Activated T-helper 1 cell treated with anti-CD3 and anti-CD28 coated beads, Interleukin-2, amount 50 U/mL, for 16 hours (primary cell): ENCODE measurements at places on chromosomes 3 and 15.

DNA sequence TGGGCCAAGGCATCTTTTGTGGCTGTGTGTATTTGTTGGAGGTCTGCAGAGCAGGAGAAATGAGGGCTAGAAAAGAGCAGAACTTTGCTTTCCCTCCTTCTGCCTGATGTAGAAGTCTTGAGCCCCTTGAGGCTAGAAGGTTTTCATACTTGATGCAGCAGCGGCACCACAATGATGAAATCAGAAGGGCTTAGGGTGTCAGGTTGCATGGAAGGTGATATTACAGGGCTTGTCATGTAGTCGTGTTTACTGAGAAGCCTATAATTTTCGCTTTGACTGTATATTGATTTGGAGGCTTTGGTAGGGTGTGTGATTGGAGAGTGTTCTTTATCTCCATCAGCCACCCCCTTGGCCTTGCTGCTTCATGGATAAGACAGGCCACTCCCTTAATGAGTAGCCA is 339.8 kb downstream of the THSD4 start:
- no peak for DNase-seq

GRCh38 chr15:42058791-42059190 is 35.6 kb downstream of the PLA2G4D start:
- DNase-seq = no peak

GRCh38 chr3:120442975-120443517 is 7.7 kb downstream of the FSTL1 start:
- DNase-seq = no peak

DNA sequence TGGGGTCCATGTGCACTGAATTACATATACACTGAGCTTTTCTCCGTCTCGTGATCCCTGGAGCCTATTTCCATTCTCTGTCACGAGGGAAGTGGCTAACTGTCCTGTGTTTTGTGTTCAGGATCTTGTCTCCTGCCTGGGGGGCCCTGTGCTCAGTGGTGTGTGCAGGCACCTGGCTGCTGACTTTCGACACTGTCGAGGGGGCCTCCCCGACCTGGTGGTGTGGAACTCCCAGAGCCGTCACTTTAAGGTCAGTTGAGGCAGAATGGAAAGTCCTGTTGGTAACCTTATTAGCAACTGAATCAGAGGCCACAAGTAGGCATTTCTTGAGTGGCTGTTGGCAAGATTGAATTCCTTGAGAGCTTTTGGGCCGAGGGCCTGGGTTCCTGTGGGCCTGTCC is 26.7 kb downstream of the FAN1 start:
- no peak for DNase-seq

- no peak for DNase-seq
Observed at GRCh38 chr3:98600412-98601095, 7.1 kb upstream of the CPOX start.

GRCh38 chr15:94259121-94259751 is 27.9 kb downstream of the MCTP2 start:
- DNase-seq = no peak

GRCh38 chr3:155188031-155188430 is 105.5 kb downstream of the STRIT1 start:
- no peak for DNase-seq

GRCh38 chr3:25648107-25648535 is 16.6 kb downstream of the TOP2B start:
- DNase-seq = peak; percentile 53

DNA sequence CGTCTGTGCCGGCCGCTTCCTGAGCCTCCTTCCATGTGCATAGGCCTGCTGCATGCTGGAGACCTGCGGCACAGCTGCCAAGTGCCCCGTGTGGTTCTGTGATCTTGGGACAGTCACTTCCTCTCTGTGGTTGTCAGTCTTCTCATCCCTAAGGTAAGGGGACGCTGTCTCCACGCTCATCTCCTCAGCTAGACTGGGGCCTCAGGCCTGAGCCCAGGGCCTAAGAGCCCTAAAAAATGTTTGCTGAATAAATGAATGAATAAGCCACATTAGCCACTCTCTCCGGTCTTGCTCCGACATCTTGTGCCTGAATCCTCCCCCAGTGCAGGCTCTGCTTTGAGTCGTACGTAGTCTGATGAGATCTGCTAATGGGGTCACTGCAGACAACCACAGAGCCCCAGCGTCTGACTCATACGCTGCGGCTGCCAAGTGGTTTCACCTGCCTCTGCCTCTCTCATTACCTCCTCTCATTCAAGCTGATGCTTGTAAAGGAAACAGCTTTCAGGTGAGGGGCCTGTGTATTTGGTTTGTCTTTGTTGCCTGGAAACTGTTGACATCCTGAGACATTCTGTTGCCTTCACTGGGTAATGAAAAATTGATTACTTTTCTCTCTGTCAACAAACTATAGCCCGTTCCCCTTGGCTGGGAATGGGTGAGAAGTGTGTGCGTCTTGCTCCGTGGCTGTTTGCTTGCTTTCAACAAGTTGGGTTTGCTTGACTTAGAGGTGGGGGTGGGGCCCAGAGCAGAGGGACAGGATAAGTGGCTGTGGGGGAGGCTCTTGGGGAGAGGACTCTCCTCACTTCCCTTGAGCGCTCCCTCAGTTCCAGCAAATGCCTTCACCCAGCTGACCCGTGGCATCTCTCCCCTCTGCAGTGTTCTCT is 15.9 kb downstream of the RPLP1 start:
- peak; percentile 73 for DNase-seq

GRCh38 chr3:44114142-44114541 is 127.5 kb upstream of the TOPAZ1 start:
- DNase-seq = peak; percentile 3

DNA sequence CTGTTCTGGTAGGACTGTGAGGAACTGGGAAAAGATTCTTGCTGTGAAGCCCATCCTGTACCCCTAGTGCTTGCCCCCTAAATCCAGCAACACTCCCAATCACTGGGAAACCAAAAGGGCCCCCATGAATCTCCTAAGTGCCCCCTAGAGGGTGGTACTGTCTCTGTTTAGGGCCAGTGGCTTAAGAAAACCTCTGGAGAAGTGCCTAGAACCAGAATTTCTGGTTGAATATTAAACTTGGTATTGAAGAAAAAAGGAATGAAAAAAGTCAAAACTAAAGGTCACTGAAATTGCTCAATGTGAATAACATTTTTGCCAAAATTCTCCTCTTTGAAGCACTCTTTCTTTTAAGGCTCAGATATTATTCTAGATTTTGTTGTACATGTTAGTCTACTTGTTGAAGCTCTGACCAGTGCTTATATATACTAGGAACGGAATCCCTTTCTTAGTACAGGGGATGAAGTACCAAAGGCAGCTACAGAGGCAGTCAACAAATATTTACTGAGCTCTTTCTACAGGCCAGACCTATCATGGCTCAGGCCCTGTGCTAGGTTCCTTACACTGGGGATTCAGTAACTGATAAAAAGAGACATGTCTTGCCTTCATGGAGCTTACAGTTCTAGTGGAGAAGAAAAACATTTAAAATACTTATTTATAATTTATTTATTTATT is 138.8 kb downstream of the MYLK start:
- no peak for DNase-seq

- DNase-seq = no peak
Observed at GRCh38 chr3:295166-295565, 98.6 kb downstream of the CHL1 start.

- no peak for DNase-seq
Observed at GRCh38 chr3:152051501-152052404, 178.3 kb downstream of the SUCNR1 start.

DNA sequence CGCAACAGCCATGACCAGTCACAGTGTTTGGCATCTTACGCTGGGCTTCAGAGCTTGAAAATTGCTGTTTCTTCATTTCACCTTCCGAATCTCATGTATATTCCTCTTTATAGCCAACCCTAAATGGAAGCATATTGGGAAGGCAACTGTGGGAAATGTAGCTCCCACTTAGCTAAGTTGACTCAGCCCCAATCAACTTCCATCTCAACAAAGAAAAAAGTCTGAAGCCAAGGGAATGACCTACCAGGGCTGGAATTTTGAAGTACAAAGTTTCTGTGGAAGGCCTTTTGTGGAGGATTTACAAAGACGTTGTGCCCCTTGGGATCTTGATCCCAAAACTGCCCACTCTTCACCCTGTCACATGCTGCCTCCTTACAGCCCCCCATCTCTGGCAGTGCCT is 85.2 kb upstream of the OXTR start:
- DNase-seq = no peak

GRCh38 chr3:155367506-155367905 is 74.0 kb upstream of the STRIT1 start:
- no peak for DNase-seq

- DNase-seq = no peak
Observed at GRCh38 chr3:66488492-66488891, 12.3 kb downstream of the LRIG1 start.

- no peak for DNase-seq
Observed at GRCh38 chr3:139695426-139696313, 17.9 kb upstream of the NMNAT3 start.

- no peak for DNase-seq
Observed at GRCh38 chr15:66080717-66081398, 172.7 kb downstream of the MEGF11 start.

- DNase-seq = no peak
Observed at GRCh38 chr3:5197022-5197421, 9.5 kb downstream of the EDEM1 start.

DNA sequence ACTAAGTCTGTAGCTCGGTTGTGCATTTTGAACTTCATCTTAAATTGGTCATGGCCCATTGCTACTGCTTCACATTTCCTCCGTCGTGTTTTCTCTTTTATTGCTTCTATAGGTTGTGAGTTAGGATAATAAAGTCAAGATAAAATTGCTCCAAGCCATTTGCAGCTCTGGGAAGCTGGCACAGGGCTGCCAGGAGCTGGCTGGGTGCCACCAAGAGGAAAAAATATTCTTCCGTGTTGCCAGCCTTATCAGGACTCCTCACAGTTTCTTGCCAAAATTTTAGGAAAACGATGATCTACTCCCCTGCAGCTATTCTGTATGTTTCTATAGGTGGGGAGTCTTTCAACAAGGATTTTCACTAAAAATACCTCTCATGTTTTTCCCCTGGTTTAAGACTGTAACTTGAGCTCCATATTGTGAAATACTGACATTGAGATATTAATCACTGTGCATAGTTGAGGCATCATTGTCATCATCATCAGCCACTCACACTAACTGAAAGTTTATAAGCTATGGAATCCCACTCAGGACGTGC is 55.4 kb upstream of the PIAS1 start:
- no peak for DNase-seq

DNA sequence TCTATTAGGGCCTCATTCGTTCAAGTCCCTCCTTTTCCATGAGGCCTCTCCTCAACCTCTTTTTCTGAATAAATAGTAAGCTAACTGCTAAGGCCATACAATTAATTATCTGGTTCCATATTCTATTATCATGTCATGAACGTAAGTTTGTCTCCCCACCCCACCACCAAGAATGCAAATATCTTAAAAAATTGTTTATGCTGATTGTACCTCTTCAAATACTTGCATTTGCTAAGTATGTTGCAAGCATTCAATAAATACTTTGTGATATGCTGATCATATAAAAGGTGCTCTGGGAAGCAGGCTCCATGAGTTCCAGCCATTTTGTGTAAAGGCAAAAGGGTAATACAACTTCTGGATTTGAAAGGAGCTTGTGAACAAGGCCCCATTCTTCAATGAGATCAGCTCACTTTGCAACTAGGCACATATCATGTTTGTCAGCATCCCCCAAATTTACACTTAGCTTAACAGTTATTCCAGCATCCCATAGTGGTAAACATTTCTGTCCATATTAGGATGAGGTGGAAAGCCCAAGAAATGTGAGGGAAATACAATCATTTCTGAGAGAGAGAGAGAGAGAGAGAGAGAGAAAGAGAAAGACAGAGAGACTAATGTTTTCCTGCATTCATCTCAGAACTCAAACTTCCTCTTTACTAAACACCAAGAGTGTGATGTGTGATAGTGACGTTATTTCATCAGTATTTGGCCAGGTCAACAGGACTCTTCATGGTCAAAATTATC is 33.2 kb downstream of the SLC12A8 start:
- no peak for DNase-seq

DNA sequence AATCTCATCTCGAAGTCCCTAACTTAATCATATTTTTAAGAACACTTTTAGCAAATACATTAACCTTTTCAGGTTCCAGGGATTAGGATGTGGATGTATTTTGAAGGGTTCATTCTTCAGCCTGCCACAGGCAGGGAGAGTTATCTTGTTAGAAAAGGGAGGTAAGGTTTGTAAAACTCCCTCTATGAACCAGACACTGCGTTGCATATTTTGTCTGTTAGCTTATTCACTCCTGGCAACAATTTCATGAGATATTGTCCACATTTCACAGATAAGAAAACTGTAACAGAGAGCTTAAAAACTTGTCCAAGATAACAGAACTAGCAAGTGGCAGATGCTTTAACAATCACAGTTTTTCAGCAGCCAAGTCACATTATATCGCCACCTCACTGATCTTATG is 155.4 kb downstream of the DIPK2A start:
- no peak for DNase-seq
